CD4-positive, alpha-beta T cell treated with Interleukin-6 for 4 hours (primary cell): ENCODE measurements at places on chromosomes 1 and 21.
A peak's percentile ranks its signal among the peaks of the same experiment; 100 is the strongest.

- DNase-seq: no peak
Observed at GRCh38 chr1:172883387-172883791, 167.4 kb downstream of the TNFSF18 start.

GRCh38 chr1:227731241-227731677, 3.8 kb downstream of the JMJD4 start:
- DNase-seq: no peak

DNA sequence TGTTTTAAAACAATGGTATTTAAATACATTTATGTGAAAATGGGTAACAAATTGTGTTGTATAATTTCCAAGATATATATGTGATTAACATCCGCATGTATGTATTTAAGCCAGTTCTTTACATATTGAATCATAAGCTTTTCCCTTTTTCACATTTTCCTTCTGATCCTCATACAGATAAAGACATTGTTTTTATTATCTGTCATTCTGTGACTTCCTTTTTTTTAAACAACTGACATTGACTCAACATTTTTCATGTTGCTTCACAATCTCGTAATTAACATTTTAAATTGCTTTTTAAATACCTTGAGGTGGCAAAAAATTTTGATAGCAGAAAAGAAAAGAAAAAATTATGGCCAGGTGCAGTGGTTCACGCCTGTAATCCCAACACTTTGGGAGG, 1.4 kb downstream of the STXBP3 start:
- DNase-seq: no peak

- no peak for DNase-seq
Observed at GRCh38 chr1:197519741-197520334, 251.8 kb downstream of the CRB1 start.

GRCh38 chr21:26095131-26095530, 75.4 kb downstream of the APP start:
- DNase-seq: no peak

DNA sequence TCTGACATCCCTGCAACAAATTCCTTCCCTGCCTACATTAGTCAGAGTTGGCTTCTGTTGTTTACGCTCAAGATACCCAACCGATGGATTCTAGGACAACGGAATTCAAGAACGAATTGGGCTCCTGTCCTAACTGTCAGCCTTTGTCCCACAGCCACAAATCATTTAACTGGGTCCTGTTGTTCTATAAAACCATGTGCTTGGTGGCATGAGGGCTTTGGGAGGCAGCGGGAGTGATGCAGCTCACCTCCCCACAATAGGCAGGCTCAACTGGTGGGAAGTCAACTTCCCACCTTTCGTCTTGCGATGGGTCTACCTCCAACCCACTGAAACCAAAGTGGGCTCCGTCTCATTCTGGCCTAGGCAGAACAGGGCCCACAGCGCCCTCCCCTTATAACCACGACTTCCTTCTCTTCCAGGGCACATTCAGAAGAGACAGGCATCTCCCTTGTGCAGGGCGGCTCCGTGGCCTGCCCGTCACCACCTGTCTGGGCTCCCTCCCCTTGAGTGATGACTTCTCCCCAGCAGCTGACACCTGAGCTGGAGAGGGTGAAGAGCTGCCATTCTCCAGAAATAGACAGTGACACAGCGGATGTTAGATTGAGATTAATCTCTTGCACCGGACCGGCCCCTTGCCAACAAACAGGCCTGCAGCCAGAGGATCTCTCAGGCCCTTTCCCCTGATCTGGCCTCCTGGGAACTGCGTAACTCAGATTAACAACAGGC, 26.5 kb downstream of the LRRC38 start:
- no peak for DNase-seq

- no peak for DNase-seq
Observed at GRCh38 chr1:161019751-161020495, 1.0 kb downstream of the F11R start.

DNA sequence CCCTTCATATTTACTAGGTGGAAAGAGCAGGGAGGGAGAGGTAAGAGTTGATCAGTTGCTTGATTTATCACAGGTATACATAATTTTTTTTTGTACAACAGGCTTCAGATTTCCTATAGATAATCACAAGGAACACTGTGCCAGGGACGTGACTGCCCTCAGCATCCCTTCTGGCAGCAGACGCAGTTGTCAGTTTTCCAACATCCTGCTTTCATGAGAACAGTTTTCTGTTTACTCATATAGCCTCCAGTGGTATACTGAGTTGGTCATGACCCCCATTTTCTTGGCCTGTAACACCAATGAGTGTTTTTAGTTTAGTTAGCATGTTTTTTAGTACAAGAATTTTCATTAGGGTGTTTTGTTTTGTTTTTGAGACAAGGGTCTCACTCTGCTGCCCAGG, 37.9 kb upstream of the PTPRF start:
- no peak for DNase-seq

- peak; percentile 91 for DNase-seq
Observed at GRCh38 chr1:150696995-150697927, at the start of gene GOLPH3L. TSS of gene GOLPH3L (minus strand) at chr1:150697154. CDS start at chr1:150694838, 2,316 bp downstream.

DNA sequence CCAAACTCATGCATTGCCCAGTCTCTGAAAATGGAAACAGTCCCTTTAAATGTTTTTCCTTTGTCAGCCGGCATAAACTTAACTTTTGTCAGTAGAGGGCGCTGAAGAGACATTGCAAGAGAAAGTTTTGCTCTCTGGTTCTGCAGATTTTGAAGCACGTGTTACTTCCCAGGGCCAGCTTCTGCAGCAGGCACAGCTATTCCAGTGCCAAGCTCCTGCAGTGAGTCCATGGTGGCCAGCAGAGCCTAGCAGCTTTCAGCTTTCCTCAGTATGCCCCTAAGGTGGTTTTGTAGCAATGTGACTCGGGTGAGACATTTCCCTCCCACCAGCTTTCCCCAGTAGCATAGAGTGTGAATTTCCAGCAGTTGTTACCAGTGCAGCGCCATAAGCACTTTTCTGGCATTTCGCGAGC, 2.6 kb upstream of the IFI44L start:
- peak; percentile 66 for DNase-seq

GRCh38 chr1:185441605-185442004, 124.6 kb upstream of the IVNS1ABP start:
- DNase-seq: no peak

DNA sequence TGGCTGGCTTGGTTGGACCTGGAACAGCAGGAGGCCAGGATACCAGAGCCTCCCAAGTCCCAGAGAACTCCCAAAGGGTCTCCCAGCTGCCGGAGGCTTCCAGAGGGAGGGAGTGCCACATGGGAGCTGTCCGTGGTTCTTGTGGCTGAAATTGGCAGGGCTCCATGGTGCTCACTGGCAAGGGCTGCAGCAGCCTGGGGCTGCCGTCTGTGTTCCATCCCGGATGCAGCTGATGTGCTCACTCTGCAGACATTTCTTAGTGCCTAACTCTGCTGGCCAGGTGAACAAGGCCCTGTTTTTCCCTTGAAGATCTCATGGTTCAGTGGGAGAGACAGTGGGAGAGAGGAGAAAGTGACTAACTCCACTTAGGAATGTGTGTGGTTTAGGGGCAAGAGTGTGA, 261.1 kb downstream of the CAMTA1 start:
- DNase-seq: no peak

GRCh38 chr1:55329808-55330432, 114.8 kb upstream of the USP24 start:
- DNase-seq: no peak

GRCh38 chr1:37448185-37448584, 26.2 kb upstream of the ZC3H12A start:
- DNase-seq: no peak

- DNase-seq: no peak
Observed at GRCh38 chr1:24897263-24898151, 32.6 kb downstream of the RUNX3 start.

DNA sequence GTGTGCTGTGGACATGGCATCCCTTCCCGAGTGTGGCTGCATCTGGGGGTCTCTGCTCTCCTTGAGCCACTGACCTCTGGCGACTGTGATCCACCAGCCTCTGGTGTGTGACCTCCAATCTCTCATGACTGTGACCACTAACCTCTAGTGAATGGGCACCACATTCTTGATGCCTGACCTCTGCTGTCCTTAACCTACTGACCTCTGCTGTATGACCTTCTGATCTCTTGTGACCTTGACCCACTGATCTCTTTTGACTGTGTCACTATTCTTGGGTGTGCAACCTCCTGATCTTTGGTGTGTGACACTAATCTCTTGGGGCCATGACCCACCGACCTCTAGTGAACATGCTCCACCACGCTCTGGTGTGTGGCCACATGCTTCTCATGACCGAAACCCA, 45.8 kb upstream of the KDM4A start:
- no peak for DNase-seq
